Cardiac fibroblast (primary cell): ENCODE measurements at places on chromosomes 12 and 14.

- DNase-seq, result no peak
These were observed 1662.6 kb upstream of the SEL1L start for GRCh38 chr14:83196236-83196635.

- peak; percentile 69 for DNase-seq
These were observed 16.3 kb downstream of the SCARB1 start for GRCh38 chr12:124847113-124848074.

DNA sequence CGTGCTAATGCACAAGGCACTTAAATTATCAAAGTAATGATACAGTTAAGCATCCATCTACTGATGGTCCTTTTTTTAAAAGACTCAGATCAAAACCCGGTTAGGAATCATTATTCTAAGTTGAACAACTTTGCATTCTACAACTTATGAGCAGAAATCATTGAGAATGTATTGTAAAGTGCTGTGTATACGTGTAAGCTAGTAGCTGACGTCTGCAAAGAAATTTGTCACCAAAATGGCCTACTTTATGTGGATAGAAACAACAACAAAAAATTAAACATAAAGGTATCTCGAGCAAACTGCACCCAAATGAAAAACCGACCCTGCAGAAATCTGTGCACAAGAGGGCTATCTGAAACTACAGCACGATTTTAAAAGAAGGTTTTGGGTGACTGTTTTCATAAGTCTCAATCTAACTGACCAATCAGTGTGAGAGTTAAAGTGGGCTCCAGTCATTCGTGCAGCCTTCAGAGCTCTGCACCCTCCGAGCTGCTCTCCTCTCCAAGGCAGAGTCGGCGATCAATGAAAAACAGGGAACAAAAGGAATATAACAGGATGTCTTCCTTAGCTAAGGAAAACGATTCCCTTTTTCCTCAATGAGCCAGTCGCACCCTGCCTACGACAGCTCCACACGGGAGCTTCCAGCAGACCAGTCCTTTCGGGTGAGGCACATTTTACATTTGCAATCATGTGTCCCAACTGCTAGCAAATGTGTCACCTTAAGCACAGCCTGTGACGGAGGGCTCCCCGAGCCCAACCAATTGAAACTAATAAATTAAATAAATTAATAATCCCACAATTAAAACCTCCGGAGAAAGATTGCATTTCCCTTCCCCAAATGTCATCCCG lies 200.7 kb upstream of the FOXN3 start:
- peak; percentile 66 for DNase-seq

- DNase-seq, result no peak
These were observed 218.4 kb upstream of the C14orf180 start for GRCh38 chr14:104361101-104361591.

GRCh38 chr14:96058576-96059200 lies 19.5 kb downstream of the C14orf132 start:
- DNase-seq, result no peak

GRCh38 chr12:122975790-122976647 lies 975 bp downstream of the OGFOD2 start:
- no peak for DNase-seq

DNA sequence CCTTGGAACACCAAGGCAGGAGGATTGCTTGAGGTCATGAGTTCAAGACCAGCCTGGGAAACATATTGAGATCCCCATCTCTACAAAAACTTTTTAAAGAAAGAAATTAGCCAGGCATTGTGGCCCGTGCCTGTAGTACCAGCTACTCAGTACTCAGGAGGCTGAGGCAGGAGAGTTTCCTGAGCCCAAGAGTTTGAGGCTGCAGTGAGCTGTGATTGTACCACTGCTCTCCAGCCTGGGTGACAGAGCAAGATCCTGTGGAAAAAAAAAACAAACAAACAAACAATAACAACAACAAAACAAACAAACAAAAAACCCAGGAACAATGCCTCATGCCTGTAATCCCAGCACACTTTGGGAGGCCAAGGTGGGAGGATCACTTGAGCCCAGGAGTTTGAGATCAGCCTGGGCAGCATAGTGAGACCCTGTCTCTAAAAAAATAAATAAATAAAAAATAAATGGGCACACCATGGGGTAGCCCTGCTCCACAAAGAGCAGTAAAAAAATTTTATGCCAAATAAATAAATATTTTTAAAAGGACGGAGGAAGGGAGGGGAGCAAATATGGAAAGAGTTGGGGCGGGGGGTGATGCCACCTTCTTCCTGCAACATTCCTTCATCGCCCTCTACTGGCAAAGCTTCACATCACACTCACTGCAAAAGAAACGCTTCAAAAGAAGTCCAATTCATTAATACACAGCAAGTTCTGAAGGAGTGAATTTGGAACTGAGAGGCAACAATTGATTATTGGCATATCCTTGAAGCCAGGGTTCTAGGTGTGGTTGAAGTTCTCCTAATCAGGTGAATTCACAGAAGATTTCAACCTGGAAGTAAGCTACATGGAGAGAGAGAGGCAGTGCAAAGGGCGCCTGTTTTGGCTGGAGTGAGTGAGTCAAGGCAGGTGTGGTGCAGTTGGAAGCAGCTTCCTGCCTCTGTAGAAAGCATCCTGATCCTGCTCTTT lies 8.8 kb upstream of the GNPTAB start:
- peak; percentile 80 for DNase-seq

GRCh38 chr12:115660211-115660805 lies 617.2 kb downstream of the MED13L start:
- DNase-seq, result peak; percentile 88

- no peak for DNase-seq
These were observed 2.9 kb downstream of the TMEM121 start for GRCh38 chr14:105529319-105529568.

GRCh38 chr12:65121956-65122469 lies 908 bp upstream of the WIF1 start:
- no peak for DNase-seq

- DNase-seq, result no peak
These were observed 107.0 kb downstream of the ETV6 start for GRCh38 chr12:11756523-11756922.

GRCh38 chr14:69325646-69326265 lies 65.8 kb downstream of the GALNT16 start:
- no peak for DNase-seq

- no peak for DNase-seq
These were observed 109.0 kb downstream of the LRIG3 start for GRCh38 chr12:58811346-58811745.

DNA sequence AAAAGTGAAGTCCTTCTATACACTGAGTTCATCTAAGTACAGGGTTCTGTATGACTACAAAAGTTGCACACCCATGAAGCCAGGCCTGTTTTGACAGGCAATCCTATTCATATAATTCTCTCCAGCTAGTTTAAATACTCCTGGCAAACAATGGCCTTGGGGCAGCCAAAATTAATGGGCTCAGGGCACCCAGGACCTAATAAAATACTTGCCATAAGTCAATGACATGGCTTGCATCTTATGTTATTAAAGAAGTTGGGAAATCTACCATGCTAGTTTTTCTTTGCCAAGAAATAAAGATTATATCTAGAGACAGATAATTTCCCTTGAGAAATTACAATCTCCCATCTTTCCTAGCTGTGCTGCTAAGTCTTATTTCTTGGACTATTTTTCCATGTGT lies 11.1 kb upstream of the TMTC1 start:
- no peak for DNase-seq

- no peak for DNase-seq
These were observed 83.9 kb upstream of the EIF5 start for GRCh38 chr14:103250181-103250580.

DNA sequence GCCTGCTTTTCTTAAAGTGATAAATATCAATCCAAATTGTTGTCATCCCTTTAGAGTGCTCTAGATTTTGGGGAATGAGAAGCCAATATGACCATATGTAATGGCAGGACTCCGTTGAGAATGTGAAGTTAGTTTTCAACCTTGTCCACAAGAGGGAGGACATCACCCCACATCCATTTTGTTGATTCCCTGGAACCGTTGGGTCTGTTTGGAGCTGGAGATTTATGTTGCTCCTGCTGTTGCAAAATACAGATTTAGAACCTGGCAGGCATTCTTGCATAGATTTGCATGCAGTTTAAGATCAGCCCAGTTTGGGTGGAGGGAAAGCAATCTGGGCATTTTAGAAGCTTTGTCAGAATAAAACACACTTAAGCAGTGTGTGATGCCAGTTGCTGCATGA lies 620.1 kb downstream of the NRXN3 start:
- DNase-seq, result no peak

- no peak for DNase-seq
These were observed 7.9 kb upstream of the NFKBIA start for GRCh38 chr14:35412272-35413056.

GRCh38 chr14:40362856-40363255 lies 930.6 kb upstream of the FBXO33 start:
- no peak for DNase-seq

DNA sequence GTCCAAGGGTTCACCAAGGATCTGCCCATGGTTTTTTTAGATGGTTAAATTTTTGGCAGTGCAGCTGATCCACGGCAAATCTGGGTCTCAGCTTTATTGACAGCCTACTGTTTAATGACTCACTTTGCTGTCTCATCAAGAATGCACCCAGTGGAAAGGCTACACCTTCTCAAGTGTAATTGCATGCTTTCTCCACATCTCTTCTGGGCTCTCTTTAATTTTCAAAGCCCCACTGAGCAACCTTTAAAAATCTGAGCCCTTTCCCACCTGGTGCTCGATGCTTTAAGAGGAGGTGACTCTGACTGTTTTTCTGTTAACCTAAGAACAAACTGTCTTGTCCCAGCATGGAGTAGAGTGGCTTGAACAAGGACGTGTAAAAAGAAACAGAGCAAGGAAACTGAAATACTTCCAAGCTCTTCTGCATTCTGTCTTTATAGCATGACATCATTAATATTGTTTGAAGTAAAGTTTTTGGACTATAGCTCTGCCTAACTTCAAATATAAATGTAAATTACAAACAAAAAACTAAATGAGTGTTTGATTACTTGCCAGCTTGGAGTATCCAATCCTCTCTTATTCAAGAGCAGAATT lies 214.2 kb upstream of the KRR1 start:
- DNase-seq, result peak; percentile 82

DNA sequence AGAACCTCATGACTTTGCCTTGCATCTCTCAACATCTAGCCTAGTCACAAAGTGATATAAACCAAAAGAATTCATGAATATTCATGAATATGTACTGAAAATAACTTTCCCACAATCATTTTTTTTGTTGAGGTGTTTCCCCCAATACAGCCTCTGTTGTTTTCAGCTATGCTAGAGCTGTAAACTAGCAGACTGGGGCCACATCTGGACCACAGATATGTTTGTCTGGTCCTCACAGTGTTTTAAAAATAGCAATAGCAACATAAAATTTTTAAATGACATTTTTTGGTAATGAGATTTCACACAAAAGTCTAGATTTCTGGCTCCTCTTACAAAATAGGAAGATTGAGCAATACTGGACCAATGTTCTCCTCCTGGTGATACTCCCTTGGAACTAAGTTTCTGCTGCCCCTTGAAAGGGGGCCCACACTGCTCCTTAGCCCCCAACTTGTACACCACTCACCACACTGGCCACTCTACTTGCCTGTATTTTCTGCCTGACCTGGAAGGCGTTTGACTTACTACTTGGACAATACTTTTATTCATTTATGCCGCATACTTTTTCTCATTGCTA lies 81.2 kb downstream of the BMP4 start:
- DNase-seq, result no peak

GRCh38 chr14:68636597-68636996 lies 156.3 kb downstream of the ZFP36L1 start:
- no peak for DNase-seq

DNA sequence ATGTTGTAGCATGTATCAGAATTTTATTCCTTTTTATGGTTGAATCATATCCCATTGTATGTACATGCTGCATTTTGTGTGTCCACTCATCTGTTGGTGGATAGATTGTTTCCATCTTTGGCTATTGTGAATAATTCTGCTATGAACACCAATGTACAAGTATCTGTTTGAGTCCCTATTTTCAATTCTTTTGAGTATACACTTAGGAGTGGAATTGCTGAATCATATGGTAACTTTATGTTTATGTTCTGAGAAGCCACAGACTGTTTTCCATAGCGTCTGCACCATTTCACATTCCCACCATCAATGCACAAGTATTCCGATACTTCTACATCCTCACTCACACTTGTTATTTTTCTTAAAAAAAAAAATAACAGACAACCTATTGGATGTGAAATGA lies 91.5 kb downstream of the ARF6 start:
- no peak for DNase-seq

GRCh38 chr14:33483541-33483940 lies 467.3 kb downstream of the EGLN3 start:
- DNase-seq, result no peak

DNA sequence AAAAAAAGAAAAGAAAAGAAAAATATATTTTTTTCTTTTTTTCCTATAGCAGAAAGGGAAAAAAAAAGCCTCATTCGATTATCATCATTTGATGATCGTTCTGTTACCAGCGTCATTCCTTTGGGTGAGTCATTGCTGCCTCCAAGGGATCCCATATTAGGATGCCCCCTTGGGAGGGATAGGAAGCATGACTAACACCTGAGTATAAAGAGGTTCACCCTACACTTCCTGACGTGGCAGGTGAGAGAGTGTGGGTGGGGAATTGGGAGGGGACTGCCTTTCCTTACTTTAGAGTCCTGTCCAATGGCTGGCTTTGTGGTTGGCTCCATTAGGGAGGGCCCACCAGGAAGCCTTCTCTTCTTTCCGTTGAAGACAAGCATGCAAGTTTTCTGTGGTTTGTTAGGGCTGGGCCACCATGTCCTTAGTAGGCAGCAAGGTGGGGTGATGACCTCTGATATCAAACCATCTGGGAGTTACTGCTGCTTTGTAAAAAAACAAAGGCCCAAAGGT lies 56.1 kb upstream of the FUT8 start:
- DNase-seq, result peak; percentile 59

DNA sequence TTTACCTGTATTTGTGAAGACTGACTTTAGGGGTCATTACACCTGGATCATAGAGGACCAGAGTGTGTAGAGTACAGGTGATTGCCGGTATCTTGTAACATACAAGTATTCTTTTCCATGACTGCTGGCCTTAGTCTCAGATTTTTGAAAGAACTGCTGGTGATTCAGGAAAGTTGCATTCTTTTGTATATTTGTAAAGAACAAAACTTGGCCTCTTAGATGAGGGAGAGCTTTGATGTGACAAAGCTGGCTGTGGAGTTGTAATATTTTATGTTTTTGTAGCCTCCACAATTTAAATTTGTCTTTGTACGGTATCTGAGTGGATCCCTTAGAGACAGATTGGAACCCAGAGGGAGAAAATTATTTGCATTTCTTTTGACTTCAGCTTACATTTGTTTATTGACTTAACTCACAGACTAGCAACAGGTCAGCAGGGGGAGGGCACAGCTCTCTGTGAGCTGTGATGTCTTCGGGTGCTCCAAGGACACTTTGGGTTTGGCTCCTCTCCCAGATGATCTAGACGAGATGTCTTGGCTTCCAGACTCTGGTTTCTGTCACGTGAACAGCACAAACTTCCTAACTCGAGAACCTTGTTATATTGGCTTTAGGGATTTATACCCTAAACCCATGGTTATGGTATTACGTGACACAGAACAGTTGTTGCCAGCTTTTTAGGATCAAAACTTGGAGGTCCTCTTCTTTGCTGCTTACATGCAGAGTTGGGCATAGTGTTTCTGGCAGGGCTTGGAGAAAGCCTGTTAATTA lies 65.9 kb downstream of the DAAM1 start:
- DNase-seq, result peak; percentile 95

- DNase-seq, result peak; percentile 35
These were observed 38.3 kb upstream of the PNMA1 start for GRCh38 chr14:73752297-73752992.
